Sigmoid colon (tissue), 7 donors: ENCODE measurements at places on chromosomes 1 and 21. TPM values are rescaled to one million over a fixed set of nuclear protein-coding genes. Genes with fewer than 3 reads are reported as not detected.

GRCh38 chr1:225464851-225465792, 37.3 kb upstream of the LBR start:
- no peak overlapping the region for H3K27ac ChIP-seq
- peak; percentile 79 for DNase-seq
- H3K27me3 ChIP-seq = no peaks in the 10 kb centered on the region
- H3K4me1 ChIP-seq = no peaks in the 10 kb centered on the region
- no peak overlapping the region for H3K4me3 ChIP-seq
- no peaks in the 10 kb centered on the region for H3K36me3 ChIP-seq

DNA sequence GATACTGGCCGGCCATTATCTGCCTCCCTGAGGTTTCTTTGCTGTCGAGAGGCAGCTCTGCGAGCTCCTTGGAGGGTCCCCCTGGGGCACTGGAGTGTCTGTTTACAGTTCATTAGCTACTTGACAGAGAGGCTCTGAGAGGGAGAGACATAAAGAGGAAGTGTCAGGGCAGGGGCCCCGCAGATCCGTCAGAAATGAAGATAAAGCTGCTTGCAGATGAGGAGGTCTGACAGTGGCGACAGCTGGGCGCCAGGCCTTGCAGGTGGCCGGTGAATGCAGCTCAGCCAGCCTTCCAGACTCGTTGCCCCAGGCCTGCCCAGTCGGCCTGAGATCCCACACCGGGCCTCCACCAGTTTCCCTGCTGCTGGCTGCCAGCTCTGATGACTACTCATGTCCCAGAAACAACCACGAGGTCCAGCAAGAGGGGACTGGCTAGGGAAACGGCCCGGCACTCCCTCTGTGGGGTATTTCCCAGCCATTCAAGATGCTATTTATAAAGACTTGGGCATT, 84.7 kb downstream of the DISP3 start:
- DNase-seq = no peak
- no peak overlapping the region for H3K27ac ChIP-seq
- H3K4me3 ChIP-seq = no peak overlapping the region
- no peaks in the 10 kb centered on the region for H3K4me1 ChIP-seq

DNA sequence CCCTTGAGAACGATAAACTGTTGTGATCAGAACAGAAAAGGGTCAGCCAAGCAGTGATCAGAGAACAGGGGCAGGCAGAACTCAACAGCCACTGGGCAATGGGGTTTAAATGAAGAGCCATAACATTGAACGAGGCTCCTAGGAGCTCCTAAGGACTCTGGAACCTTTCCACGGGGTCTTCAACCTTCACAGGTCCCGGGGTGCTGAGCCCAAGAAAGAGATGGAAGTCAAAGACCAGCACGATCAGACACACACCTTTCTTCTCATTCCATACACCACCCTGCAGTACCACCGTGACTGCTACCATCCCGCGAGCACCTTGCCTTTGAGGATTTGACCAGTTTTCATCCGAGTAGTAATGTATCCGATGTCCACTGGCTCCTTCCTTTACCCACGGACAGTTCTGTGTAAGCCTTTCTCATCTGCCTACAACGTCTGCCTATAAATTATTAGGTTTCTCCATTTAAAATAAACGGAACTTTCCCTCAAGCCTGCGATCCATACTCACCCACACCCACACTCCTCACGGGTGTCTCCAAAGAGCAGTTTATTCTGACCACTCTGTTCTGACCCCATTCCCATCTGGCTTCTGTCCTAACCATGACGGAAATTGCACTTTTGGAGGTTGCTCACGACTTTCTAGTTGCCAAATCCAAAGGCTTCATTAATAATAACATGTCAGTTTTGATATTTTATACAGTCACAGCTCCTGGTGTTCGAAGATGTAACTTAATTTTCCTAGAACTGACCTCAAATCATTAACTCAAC, 16.8 kb upstream of the HHAT start:
- peak overlapping the region; percentile 70 for H3K27ac ChIP-seq
- no peaks in the 10 kb centered on the region for H3K4me1 ChIP-seq
- H3K36me3 ChIP-seq = no peaks in the 10 kb centered on the region

- H3K27me3 ChIP-seq = no peaks in the 10 kb centered on the region
- H3K36me3 ChIP-seq = no peaks in the 10 kb centered on the region
- H3K4me3 ChIP-seq = no peak overlapping the region
- no peak for DNase-seq
Measured at GRCh38 chr1:153577624-153578051, 12.0 kb upstream of the S100A2 start.

DNA sequence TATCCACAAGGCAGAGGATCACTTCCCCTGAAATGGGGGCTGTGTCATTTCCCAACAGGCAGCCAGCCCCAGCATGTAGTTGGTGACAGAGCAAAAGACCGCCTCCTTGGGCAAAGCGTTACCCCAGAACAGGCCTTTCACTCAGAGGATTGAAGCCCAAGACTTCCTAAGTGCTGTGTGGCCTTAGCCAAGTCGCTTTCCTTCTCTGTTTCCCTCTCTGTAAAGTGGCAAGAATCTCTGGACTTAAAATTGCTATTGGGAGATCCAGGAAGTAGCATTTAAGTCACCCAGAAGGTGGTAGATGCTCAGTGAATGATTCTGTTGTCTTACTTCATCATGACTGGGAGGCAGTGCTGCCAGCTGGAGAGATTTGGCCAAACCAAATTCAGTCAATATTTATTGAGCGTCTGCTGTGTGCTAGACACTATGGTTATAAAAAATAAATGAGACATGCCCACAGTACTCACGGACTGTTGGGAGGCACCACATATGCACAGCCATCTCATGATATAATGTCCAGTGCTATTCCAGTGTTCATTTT, 35.3 kb downstream of the NIPAL3 start:
- no peaks in the 10 kb centered on the region for H3K4me1 ChIP-seq
- peaks cover 12% of the 10 kb centered on the region for H3K36me3 ChIP-seq
- H3K27ac ChIP-seq = no peak overlapping the region

DNA sequence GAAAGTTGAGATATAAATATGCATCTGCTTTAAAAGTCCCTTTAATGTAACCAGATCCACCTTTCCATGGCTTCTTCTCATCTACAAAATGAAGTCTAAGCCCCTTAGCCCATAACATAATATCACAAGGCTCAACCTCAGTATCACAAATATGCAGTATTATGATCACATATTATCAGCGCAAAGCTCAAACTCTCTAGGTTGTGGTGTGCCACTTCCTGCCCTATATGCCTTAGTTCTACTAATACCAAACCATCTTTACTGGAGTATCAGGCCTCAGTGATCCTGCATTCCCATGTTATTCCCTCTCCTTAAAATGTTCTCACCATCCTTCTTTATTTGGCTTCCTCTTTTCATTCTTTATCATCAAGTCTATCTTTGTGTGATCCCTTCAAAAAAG, 301.8 kb downstream of the NEGR1 start:
- no peaks in the 10 kb centered on the region for H3K36me3 ChIP-seq
- H3K4me1 ChIP-seq = no peaks in the 10 kb centered on the region
- no peak overlapping the region for H3K4me3 ChIP-seq
- no peak overlapping the region for H3K27ac ChIP-seq

The CACNA1E gene
- total RNA-seq = 0.36 TPM

The C1QB gene
- total RNA-seq = 82.0 TPM

The SYT2 gene
- total RNA-seq = 0.16 TPM

The FAM151A gene
- total RNA-seq = not detected

The VPS45 gene
- total RNA-seq = 68.1 TPM
